Fibroblast of skin of left biceps (primary cell): ENCODE measurements at places on chromosomes 16 and 17.

- no peak for DNase-seq
These were observed 1.8 kb downstream of the CCR7 start for GRCh38 chr17:40563220-40564052.

- DNase-seq: peak; percentile 89
These were observed 41.1 kb upstream of the KLHDC4 start for GRCh38 chr16:87806641-87807546.

- no peak for DNase-seq
These were observed 14.5 kb downstream of the KIF19 start for GRCh38 chr17:74340470-74341023.

- DNase-seq: no peak
These were observed 2336.1 kb downstream of the TP53TG3F start for GRCh38 chr16:35795361-35796029.

- DNase-seq: no peak
These were observed 128.6 kb downstream of the IRF8 start for GRCh38 chr16:86027373-86028126.

DNA sequence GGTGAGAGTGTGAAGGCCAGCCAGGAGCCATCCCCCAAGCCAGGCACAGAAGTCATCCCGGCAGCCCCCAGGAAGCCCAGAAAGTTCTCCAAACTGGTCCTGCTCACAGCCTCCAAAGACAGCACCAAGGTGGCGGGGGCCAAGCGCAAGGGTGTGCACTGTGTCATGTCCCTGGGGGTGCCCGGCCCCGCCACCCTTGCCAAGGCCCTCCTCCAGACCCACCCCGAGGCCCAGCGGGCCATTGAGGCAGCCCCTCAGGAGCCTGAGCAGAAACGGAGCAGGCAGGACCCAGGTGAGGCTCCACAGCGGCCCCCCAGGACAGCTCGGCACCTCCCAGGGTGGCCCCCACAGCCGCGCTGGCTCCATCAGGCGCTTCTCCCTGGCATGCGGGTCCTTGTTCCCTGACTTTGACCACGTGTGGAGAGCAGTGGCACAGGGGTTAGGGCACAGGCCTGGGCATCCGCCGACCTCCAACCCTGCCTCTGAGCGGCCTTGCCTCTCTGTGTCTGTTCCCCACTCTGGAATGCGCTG, 13.5 kb downstream of the FLYWCH2 start:
- no peak for DNase-seq

GRCh38 chr16:4402439-4403132, 13.8 kb downstream of the CORO7 start:
- DNase-seq: no peak

DNA sequence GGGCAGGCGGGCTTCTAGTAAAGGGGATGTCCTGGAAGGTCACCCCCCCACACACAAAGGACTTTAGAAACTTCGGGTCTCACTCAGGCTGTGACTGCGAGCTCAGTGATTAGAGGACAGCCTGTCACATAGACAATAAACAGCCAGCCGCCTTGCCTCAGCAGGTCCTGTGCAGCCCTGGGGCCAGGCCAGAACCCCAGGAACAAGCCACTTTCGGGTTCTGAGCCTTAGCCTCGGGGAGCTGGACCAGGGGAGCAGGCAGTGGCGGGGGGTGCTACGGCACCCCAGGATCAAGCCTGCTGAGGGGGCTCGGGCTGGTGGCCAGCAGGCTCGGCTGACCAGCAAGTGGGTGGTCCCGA, 1.1 kb downstream of the GAS7 start:
- no peak for DNase-seq

DNA sequence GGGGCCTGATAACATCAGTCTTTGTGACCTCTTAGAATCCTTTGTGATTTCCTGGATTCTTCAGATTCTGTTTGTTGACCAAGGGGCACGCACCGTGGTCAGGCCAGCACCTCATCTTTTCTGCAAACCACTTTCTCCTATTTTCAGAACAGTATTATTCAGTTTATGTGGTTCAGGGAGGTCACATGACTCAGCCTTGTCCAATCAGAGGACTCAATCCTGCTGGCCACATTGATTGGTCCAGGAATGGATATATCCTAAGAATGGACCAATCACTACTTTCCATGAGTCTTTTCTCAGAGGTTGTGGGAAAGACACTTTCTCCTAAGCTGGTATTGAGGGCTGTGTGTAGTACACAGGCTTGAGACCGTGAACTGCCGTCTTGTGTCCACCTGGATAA, 123.1 kb upstream of the EEF2KMT start:
- DNase-seq: no peak

- DNase-seq: no peak
These were observed 17.8 kb downstream of the RGS9 start for GRCh38 chr17:65154770-65155589.

DNA sequence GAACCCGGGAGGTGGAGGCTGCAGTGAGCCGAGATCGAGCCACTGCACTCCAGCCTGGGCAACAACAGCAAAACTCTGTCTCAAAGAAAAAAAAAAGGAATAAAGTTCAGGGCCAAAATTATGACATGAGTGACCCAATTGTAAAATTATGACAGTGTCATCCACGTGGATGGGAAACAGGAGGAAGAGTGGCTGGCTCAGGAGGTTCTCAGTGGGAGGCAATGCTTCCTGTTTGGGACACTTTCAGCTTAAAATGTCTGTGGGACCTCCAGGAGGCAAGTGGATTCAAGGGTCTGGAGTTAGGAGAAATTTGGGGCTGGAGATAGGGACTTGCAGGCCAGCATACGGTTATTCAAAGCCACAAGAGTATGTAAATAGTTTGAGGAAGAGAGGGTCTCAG, 8.0 kb upstream of the STX4 start:
- no peak for DNase-seq

DNA sequence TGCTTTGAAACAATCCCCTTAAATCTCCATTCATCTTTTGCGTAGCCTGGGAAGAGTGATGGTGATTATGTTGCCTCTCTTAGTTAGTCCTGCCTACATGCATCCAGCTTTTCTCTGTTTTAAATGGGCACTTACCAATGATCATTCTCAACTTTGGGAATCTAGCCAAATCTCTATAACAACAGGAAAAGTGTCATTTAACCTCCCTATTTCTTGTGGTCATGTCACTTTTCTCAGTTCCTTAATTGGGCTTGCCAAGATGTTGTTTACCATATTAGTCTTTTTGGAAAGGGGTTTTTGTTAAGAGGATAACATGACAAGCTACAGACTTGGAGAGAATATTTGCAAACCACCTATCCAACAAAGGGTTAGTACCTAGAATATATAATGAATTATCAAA, 15.6 kb upstream of the CLEC10A start:
- DNase-seq: no peak

GRCh38 chr17:78020717-78021108, 62.2 kb downstream of the TNRC6C start:
- no peak for DNase-seq

DNA sequence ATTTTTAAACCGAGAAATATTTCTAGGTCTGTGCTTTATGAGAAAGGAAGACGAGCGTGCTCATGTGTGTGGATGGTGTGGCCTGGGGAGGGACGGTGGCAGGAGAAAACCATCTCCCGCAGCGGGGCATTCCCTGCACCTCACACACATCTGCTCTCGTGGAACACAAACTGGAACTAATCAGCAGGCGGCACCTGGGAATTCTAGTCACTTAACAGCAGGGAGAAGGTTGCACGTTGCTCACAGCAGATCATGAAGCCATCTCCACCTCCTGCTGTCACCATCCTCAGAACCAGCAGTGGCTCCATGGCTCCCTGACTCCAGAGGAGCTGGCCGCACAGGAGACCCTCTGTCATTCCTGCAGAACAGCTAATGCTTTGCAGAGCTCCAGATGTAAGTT, 35.2 kb downstream of the ADCY9 start:
- no peak for DNase-seq
